Breast epithelium (tissue), 4 donors: ENCODE measurements at places on chromosomes 5 and 9. TPM values are rescaled to one million over a fixed set of nuclear protein-coding genes. Genes with fewer than 3 reads are reported as not detected.

DNA sequence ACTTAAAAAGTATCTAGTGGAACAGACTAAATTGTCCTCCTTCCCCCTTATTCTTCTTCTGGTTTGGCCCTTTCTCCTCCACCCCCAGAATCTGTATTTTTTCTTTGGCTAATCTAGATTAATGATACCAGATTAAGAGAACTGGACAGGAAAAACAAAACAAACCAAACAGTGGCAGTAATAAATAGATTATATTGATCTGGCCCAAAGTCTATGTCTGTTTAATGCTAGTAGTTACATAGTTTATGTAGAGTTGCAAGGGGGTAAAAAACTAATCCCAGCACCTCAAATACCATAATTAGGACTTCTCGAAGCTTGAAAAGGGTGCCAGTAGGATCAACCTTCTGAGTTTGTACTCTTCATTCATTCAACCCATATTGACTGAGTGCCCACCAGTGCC lies 104.5 kb downstream of the ARL15 start:
- no peaks in the 10 kb centered on the region for H3K36me3 ChIP-seq
- no peaks in the 10 kb centered on the region for H3K27me3 ChIP-seq
- H3K27ac ChIP-seq, result no peak overlapping the region
- no peak overlapping the region for H3K4me3 ChIP-seq
- no peaks in the 10 kb centered on the region for H3K4me1 ChIP-seq
- DNase-seq, result no peak

- H3K4me1 ChIP-seq, result no peaks in the 10 kb centered on the region
- H3K27ac ChIP-seq, result no peak overlapping the region
- H3K36me3 ChIP-seq, result no peaks in the 10 kb centered on the region
- DNase-seq, result no peak
- H3K4me3 ChIP-seq, result no peak overlapping the region
Measured at GRCh38 chr5:14107536-14107935, 35.6 kb upstream of the TRIO start.

GRCh38 chr5:95524423-95524822 lies 30.4 kb downstream of the SKIC3 start:
- no peaks in the 10 kb centered on the region for H3K36me3 ChIP-seq
- no peak for DNase-seq
- H3K4me3 ChIP-seq, result no peak overlapping the region
- no peaks in the 10 kb centered on the region for H3K4me1 ChIP-seq
- no peak overlapping the region for H3K27ac ChIP-seq

GRCh38 chr9:96383165-96383942 lies at the start of gene SLC35D2:
SLC35D2 (minus strand) TSS chr9:96383711; CDS start chr9:96383634, 77 bp downstream.
- H3K4me3 ChIP-seq, result peak within 1 kb of the TSS; percentile 96
- H3K36me3 ChIP-seq, result no peaks in the 10 kb centered on the region
- no peaks in the 10 kb centered on the region for H3K27me3 ChIP-seq
- H3K4me1 ChIP-seq, result no peaks in the 10 kb centered on the region

DNA sequence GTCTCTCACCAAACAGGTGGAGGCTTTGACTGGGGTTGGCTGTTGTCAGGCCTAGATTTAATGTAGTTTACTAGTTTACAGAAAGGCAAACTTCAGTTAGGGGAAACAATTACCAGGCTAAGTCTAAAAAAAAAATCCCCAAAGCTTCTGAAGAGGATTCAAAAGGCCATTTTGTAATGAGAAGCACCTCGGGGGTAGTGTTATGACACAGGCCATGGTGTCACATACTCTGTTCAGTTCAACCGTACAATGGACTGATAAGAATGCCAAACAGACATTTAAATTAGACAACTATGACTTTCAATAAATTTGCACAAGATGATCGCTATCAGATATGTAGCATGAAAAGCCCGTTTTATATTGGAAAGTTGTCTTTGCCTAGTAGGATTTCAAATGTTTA lies 120.1 kb upstream of the PCA3 start:
- no peak overlapping the region for H3K4me3 ChIP-seq
- H3K4me1 ChIP-seq, result no peaks in the 10 kb centered on the region
- no peaks in the 10 kb centered on the region for H3K36me3 ChIP-seq
- DNase-seq, result no peak
- no peak overlapping the region for H3K27ac ChIP-seq

DNA sequence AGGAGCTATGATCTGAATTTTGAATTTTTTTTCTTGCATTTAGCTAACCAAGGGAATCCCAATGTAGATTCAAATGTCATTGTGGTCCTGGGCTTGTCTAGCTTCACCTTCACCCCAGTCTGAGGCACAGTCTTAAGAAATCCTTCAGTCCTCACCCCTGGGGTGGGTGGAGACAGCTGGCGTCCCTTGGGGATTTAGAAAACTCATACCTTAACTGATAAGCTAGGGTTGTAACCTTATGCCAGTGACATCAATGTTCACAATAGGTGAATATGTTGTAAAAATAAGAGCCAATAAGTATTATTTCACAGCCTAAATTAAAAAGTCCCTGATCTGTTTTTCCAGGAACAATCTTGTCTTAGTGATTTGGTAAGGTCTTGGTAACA lies 4.6 kb downstream of the ISOC1 start:
- H3K4me3 ChIP-seq, result no peak overlapping the region
- H3K27ac ChIP-seq, result no peak overlapping the region
- H3K4me1 ChIP-seq, result no peaks in the 10 kb centered on the region
- H3K36me3 ChIP-seq, result no peaks in the 10 kb centered on the region

DNA sequence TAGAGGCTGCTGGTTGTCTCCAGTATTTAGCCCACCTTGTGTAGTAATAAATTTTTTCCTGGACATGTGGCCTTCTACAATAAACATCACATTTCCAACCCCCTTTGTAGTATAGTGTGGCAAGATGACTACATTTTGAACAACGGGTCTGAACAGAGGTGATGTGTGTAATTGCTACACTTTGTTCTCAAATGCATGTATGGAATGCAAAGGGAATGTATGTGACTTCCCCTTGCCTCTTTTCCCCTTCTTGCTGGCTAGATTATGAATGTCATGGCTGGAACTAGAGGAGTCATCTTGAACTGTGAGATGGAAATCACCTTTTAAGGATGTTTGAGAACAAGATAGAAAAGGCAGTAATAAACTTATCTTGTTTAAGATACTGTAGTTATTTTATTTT lies 54.5 kb downstream of the PRR16 start:
- no peaks in the 10 kb centered on the region for H3K27me3 ChIP-seq
- no peaks in the 10 kb centered on the region for H3K4me1 ChIP-seq
- no peaks in the 10 kb centered on the region for H3K36me3 ChIP-seq
- no peak overlapping the region for H3K27ac ChIP-seq
- DNase-seq, result no peak

DNA sequence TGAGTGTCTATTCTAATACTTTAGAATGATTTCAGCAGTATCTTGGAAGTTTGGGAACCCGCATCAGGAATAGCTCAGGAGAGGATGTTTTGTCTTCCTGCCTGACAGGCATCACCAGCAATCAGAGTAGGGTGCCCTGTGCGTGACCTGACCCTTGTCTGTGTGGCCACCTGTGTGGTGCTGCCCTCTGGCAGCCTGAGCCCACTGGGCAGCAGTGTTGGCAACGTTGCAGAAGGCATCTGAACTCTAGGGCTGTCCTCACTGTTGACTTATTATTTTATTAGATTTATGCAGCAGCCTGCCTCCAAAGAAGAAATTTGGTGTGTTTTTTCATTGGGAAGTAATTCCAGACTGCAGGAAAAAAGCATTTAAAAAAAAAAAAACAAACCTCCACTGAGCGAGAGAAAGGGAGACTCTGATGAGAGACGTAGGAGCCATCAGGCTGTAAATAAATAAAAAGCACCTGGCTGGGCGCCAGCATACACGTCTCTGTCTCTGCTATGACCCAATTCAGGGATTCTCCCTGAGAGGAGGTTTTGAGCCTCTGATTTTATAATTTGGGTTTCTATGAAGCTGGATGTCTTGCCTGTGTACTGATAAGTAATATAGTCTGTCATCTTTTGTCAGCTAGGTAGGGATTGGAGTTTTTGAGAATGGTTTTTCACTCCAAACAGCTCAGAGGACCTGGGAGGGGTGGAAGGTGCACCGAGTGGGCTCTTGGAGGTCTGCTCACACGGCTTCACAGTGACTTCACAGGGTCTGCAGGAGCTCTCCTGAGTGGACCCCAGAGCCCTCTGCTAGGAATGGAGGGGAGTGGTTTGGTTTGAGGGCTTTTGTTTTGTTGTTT lies 49.0 kb downstream of the FAM78A start:
- no peaks in the 10 kb centered on the region for H3K36me3 ChIP-seq
- no peak overlapping the region for H3K27ac ChIP-seq
- H3K4me3 ChIP-seq, result no peak overlapping the region
- no peaks in the 10 kb centered on the region for H3K4me1 ChIP-seq
- no peaks in the 10 kb centered on the region for H3K27me3 ChIP-seq

GRCh38 chr5:99331061-99331460 lies 402.3 kb upstream of the CHD1 start:
- no peaks in the 10 kb centered on the region for H3K4me1 ChIP-seq
- no peaks in the 10 kb centered on the region for H3K27me3 ChIP-seq
- H3K36me3 ChIP-seq, result no peaks in the 10 kb centered on the region
- H3K4me3 ChIP-seq, result no peak overlapping the region
- no peak overlapping the region for H3K27ac ChIP-seq

DNA sequence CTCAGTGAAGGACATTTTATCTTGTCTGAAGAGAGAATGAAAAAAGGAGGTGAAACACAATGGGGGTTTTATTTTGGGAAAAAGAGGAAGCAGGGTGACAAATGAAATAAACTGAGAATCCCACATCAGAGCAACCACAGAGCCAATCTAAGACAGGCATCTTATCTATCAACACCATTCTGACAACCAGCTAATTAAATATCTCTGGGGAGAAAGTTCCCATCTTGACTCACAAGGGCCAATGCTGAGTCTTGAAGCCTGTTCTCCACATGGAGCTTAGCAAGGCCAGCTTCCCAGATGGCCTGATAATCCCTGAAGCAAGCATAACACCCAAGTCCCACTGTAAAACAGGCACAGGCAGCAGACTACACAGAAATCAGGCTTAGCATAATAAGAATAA lies 30.4 kb downstream of the DPYSL3 start:
- no peaks in the 10 kb centered on the region for H3K27me3 ChIP-seq
- no peak for DNase-seq
- H3K36me3 ChIP-seq, result no peaks in the 10 kb centered on the region
- H3K4me3 ChIP-seq, result no peak overlapping the region
- H3K27ac ChIP-seq, result peak overlapping the region; percentile 12

DNA sequence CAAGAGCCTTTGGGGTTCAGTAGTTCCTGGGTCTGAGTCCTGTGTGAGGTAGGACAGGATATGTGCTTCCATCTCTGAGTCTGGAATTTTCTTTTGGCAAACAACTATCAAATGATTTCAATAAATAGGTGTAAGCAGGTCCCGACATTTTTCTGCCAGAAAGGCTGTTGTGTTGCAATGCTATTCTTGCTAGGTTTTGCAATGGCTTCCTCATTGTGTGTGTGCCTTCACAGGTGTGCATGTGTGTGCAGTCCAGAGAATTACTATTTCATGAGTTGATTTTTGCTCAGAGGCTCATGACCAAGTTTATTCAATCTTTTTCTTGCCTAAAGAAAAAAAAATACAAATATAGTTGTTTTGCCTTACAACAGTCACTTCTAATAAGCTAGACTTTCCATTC lies 64.5 kb upstream of the FRRS1L start:
- no peaks in the 10 kb centered on the region for H3K36me3 ChIP-seq
- H3K27ac ChIP-seq, result no peak overlapping the region
- no peak for DNase-seq
- no peaks in the 10 kb centered on the region for H3K27me3 ChIP-seq

DNA sequence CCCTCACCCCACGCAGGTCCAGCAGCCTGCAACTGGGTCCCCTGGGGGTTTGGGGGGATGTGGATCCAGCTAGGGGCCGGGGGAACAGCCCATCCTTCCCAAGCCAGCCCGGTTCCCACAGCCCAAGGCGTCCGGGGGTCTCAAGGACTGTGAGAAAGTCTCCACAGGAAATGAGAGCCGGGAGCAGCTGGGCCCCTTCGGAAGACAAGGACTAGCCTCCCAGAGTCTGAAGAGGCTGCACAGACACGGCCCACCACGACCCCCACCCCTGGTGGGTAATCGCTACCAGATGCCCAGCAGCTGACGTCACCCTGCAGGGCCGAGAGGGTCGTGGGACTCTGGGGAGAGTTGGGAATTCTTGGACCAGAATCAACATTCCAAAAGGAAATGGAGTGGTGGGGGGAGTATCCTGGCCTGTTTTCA lies 10.5 kb downstream of the SH2D3C start:
- peak overlapping the region; percentile 2 for H3K4me3 ChIP-seq
- no peaks in the 10 kb centered on the region for H3K27me3 ChIP-seq
- no peaks in the 10 kb centered on the region for H3K36me3 ChIP-seq
- no peaks in the 10 kb centered on the region for H3K4me1 ChIP-seq
- peak overlapping the region; percentile 72 for H3K27ac ChIP-seq
- DNase-seq, result no peak

- H3K36me3 ChIP-seq, result no peaks in the 10 kb centered on the region
- no peaks in the 10 kb centered on the region for H3K4me1 ChIP-seq
- no peaks in the 10 kb centered on the region for H3K27me3 ChIP-seq
- H3K4me3 ChIP-seq, result no peak overlapping the region
Measured at GRCh38 chr5:116025866-116026265, 6.4 kb upstream of the ARL14EPL start.

- H3K4me1 ChIP-seq, result no peaks in the 10 kb centered on the region
- H3K36me3 ChIP-seq, result no peaks in the 10 kb centered on the region
- no peak for DNase-seq
- H3K4me3 ChIP-seq, result no peak overlapping the region
- no peaks in the 10 kb centered on the region for H3K27me3 ChIP-seq
- H3K27ac ChIP-seq, result peak overlapping the region; percentile 93
Measured at GRCh38 chr5:138610415-138610917, 35.3 kb upstream of the HSPA9 start.

GRCh38 chr9:13082796-13083195 lies 196.7 kb downstream of the MPDZ start:
- H3K27ac ChIP-seq, result no peak overlapping the region
- H3K27me3 ChIP-seq, result no peaks in the 10 kb centered on the region
- no peak overlapping the region for H3K4me3 ChIP-seq
- peaks cover 6% of the 10 kb centered on the region for H3K4me1 ChIP-seq
- DNase-seq, result no peak
- H3K36me3 ChIP-seq, result no peaks in the 10 kb centered on the region

DNA sequence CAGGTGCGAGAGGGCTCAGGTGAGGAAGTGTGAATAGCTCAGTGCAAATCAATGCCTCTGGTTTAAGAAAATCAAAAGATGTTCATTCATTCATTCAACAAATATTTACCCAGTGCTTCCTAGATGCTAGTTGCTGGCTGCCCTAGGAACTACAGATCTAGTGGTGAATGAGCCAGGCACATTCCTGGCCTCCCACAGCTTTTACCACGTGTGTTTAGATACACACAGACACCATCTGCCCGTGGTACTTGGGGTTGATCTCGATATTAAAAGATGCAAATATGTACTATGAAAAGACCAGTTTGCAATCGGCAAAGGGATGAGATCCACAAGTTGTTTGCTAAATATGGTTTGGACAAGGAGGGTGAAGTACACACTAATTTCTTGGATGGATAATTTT lies 78.2 kb downstream of the GTF3C4 start:
- no peaks in the 10 kb centered on the region for H3K36me3 ChIP-seq
- no peaks in the 10 kb centered on the region for H3K4me1 ChIP-seq
- H3K27ac ChIP-seq, result no peak overlapping the region
- no peak overlapping the region for H3K4me3 ChIP-seq

GRCh38 chr9:78927099-78927940 lies 630.4 kb downstream of the PSAT1 start:
- no peaks in the 10 kb centered on the region for H3K36me3 ChIP-seq
- DNase-seq, result no peak
- H3K27me3 ChIP-seq, result no peaks in the 10 kb centered on the region

PCSK1 gene
- 0.59 TPM for total RNA-seq

SH3RF2 gene
- total RNA-seq, result 9.5 TPM

ANKRD34B gene
- not detected for total RNA-seq

PLAC8L1 gene
- total RNA-seq, result not detected

DAB2IP gene
- total RNA-seq, result 55.8 TPM
